ENCODE measurements at places on chromosomes 6 and 20.

DNA sequence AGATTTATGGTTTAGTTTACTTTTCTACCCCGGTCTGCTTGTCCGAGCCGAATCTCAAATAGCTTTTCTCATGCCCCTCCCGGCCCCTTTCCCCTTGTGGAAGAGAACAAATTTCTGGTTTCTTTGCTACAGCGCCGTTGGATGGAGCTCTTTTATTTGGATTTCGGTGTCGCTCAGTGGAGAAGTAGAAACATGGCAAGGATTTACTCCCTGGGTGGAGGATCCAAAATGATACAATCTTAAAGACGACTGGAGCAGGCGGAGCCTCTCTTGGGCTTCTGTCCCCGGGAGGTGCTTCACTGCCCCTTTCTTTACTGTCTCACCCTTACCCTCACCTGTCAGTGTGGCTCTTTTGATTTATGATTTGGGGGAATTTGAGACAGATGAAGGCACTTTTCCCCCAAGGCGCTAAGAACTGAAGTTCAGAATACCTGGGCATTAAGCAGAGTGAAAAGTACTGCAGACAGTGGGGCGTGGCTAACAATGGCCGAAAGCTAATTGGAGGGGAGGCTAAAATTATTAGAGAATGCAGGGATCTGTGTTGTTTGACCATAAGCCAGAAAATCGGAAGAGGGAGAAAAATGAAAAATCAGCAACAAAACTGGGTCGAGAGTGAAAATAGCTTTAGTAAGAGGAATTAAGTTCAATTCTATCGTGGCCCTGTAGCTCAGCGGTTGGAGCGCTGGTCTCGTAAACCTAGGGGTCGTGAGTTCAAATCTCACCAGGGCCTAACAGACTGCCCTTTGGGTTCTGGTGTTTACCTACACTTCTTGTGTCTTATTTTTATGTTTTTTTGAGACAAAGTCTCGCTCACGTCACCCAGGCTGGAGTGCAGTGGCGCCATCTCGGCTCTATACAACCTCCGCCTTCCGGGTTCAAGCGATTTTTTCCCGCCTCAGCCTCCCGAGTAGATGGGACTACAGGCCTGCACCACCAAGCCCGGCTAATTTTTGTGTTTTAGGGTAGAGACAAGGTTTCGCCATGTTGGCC, 145.1 kb upstream of the ZNF184 start:
- DNase-seq, result no peak

DNA sequence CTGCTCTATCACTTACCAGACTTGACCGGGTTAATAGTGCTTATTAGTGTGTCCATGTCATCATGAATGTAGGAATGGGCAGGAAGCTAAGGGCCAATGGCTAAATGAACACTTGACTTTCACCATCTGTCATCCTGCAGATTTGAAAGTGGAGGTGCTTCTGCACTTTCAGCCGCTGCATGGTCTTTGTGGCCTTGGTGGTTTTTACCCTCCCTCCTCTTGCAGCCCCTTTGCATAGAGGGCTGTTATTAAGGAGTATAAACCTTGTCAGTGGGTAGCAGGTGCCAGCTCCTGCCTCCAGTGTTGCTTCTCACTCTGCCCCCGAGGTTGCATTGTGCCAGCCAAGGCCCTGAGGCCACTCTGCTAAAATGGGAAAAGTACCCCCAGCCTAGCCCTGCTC, 122.2 kb upstream of the TNFAIP3 start:
- DNase-seq, result no peak

DNA sequence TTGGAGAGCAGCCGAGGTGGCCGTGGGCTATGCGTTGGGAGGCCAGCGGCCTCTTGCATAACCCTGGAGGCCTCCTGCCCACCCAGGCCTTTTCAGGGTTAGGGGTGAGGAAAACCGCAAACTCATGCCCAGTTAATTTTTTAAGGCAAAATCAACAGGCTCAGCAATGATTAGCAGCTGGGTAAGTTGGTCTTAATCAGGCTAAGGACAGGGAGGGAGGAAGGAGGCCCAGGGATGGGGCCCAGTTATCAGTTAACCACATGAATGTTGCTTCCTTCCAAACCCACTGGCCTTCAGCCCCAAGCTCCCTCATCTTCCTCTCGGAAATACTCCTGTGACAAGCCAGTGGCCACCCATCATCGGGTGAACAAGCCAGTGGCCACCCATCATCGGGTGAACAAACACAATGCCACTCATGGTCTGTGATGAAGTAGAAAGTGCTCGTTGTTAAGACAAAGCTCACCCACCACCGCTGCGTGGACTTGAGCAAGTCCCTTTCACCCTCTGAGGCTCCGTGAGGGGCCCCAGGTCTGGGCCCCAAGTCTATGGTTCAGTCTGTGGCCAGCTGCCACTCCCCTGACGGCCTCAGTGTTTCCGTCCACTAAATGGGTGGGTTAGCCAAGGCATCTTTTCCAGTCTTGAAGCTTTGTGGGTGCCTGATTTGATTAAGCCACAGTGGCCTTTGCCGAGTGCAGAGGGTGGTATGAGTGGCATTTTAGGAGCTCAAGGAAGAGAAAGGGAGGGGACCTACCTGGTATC, 39.4 kb downstream of the HNF4A start:
- no peak for DNase-seq

DNA sequence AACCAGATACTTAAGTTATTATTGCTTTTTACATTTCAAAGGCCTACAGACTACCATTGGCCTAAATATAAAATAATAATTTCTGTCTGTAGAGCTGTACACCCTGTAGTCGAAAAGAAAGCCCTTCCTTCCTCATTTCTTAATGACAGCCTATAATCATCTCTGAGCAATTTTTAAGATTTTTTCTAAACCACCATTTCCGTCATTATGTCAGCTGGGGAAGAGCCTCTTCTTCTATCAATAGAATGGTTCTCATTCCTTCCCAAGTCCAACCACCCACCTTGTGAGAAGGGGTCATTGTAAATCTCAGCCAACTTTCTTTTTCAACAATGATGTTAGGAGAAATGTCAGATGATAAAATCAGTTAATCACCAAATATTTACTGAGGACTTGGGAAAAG, 91.8 kb downstream of the PLEKHG1 start:
- DNase-seq, result no peak

DNA sequence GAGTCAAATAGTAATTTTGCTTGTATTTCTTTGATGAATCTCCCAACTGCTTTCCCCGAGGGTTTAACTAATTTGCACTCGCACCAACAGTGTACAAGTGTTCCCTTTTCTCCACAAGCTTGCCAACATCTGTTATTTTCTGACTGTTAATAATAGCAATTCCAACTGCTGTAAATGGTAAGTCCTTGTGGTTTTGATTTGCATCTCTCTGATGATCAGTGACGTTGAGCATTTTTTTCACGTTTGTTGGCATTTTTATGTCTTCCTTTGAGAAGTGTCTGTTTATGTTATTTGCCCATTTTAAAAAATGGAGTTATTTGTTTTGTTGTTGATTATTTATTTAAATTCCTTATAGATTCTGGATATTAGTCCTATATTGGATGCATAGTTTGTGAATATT, 399.8 kb upstream of the MAN1A1 start:
- no peak for DNase-seq

GRCh38 chr6:17790489-17790888, 83.8 kb upstream of the NUP153 start:
- no peak for DNase-seq

- no peak for DNase-seq
Observed at GRCh38 chr6:13831615-13832014, 17.3 kb upstream of the MCUR1 start.

DNA sequence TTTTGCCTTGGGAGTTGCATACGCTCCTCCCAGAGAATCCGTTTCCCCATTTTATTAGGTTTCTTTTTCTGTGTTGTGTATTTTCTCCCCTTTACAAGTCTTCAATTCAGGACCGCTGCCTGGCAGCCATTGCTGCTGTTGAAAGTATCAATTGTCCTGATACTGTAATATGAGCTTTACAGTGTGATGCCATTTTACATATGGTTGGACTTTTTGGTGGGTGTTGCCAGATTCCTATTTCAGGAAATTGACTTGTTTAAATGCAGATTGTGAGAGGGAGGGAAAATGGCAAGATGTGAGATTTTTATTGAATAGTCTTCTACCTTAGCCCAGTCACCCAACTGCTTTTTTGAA, 1.2 kb downstream of the PANK2 start:
- DNase-seq, result no peak

DNA sequence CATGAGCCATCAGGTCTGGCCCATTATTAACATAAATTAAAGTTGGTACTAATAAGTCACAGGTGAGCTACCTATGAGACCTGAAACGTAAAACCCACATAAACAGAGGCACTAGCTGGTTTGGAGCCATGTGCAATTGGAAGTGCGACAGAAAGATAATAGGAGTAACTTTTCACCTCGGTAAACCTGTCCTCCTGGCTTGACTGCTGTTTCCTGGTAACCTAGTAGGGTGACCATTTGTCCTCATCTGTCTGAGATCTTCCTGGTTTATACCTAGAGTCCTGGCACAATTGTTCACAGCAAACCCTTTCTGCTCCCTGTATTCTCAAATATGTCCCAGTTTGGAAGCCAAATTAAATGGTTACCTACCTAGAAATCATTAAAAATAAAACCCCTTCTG, 7.4 kb downstream of the TBC1D20 start:
- DNase-seq, result no peak

DNA sequence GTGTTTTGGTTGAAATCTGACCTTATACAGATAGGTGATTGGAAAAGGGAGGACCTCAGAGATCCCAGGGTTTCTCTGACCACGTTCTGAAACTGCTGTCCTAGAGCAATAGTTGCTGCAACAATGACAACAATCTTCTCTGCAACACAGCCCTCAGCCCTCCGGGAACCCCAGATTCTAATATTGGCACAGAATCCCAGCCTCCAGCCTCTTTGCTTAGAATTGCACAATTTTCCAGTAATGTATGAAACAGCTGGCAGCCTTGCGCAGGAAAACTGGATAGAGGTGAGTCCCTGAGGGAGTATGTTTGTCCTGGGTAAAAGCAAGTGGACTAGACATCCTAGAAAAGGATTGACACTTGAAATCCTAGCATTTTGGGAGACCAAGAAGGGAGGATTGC, 30.4 kb upstream of the PNRC1 start:
- DNase-seq, result no peak

GRCh38 chr6:138680085-138680484, 93.5 kb upstream of the CCDC28A start:
- DNase-seq, result no peak

- no peak for DNase-seq
Observed at GRCh38 chr20:21159658-21160380, 33.9 kb downstream of the KIZ start.

DNA sequence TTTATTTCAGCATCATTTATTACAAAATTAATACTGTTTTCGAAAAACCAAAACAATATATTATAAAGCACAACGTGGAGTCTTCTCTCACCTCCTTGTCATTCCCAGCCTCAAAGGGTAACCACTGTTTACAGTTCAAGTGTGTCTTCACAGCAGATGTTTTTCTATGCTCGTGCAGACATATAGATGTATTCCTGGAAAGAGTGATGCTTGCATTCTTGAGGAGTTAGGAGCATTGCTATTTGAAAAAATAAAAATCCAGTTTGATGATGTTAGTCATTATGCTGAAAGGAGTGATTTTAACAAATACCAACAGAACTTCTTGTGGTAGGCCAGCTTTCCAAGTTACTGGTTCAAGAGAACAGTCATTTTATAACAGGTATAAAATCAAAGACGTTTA, 234.9 kb downstream of the BCKDHB start:
- DNase-seq, result no peak

GRCh38 chr6:160431226-160431625, 83.0 kb downstream of the SLC22A3 start:
- no peak for DNase-seq

DNA sequence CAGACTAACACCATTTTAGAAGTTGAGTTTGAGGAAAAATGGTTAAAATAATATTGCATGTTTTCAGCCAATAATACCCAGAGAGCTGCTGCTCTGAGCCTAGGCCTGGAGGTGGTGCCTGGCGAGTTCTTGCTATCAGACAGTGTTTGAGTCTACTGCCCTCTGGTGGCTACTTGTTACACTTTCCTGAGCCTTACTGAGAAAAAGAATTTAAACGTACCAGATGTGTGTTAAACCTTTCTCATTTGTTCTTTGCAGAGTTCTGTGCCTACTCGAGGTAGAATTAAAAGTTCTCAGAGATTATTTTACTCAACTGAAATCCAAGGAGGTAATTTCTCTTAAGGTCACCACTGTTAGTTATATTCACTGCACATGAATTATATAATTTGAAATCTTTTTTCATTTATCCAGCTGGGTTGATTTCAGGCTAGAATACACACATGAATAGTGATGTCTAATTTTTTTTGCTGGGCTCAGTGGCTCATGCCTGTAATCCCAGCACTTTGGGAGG, 38.2 kb downstream of the SHLD1 start:
- peak; percentile 33 for DNase-seq

- no peak for DNase-seq
Observed at GRCh38 chr6:28675600-28675999, 149.9 kb downstream of the GPX5 start.

- DNase-seq, result no peak
Observed at GRCh38 chr6:113871975-113872374, 14.8 kb downstream of the MARCKS start.

- DNase-seq, result no peak
Observed at GRCh38 chr6:98525860-98526259, 308.5 kb upstream of the POU3F2 start.

DNA sequence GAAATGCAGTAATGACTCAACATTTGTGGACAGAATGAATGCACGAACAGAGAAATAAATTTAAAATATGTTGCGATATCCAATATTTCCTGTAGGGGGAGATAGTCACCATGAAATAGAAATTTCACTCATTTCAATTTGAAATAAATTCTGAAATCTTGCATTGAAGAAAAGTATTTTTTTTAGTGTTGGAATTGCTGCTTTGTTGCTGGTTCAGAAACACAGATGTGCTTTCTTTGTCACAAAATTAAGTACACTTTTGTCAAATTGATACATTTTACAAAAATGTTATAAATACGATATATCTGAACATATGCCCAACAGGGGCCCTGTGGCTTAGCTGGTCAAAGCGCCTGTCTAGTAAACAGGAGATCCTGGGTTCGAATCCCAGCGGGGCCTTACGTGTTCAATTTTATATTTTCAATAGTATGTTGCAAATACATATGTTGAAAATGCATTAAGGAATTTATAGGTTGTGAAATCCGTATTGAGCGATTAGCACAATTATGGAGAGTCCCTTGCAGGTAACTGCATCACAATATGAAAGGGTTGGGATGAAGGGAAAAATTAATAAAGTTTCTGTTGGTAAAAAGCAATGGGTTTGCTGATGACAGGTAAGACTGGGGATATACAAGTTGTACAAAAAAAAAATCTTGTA, 85.4 kb upstream of the PRSS16 start:
- no peak for DNase-seq

- DNase-seq, result no peak
Observed at GRCh38 chr6:21084656-21085055, 508.9 kb upstream of the SOX4 start.

GRCh38 chr20:38007526-38007925, 25.7 kb downstream of the TTI1 start:
- no peak for DNase-seq

- DNase-seq, result no peak
Observed at GRCh38 chr20:24756292-24757025, 192.6 kb upstream of the CST7 start.

All from stimulated activated CD4-positive, alpha-beta T cell treated with anti-CD3 and anti-CD28 coated beads, Interleukin-12 subunit alpha, Interleukin-12 subunit beta, amount 100 ng/mL, for 24 hours (primary cell).